ENCODE measurements at places on chromosomes 6 and 20.

GRCh38 chr20:59322585-59323454 is 22.4 kb downstream of the EDN3 start:
- H3K27me3 ChIP-seq: peaks cover 21% of the 10 kb centered on the region
- no peak overlapping the region for H3K4me3 ChIP-seq
- no peak for DNase-seq
- no peak overlapping the region for H3K27ac ChIP-seq
- H3K4me1 ChIP-seq: no peaks in the 10 kb centered on the region
- H3K36me3 ChIP-seq: no peaks in the 10 kb centered on the region

GRCh38 chr20:40294175-40294574 is 394.9 kb downstream of the MAFB start:
- H3K36me3 ChIP-seq: no peaks in the 10 kb centered on the region
- H3K4me1 ChIP-seq: no peaks in the 10 kb centered on the region
- H3K4me3 ChIP-seq: no peak overlapping the region
- H3K27me3 ChIP-seq: no peaks in the 10 kb centered on the region

DNA sequence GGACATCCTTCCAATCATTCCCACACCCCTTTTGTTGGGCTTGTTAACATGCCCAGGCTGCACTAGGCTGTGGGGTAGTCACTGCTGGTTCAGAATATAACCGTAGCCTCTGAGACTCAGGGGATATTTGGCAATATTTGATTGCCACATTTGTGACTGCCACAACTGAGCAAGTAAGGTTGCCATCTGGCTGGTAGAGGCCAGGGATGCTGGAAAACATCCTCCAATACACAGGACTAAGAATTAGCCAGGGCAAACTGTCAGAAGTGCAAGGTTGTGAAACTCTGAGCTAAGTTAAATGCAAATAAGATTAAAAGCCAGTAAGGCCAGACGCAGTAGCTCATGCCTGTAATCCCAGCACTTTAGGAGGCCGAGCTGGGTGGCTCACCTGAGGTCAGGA is 112.0 kb downstream of the ZMYND8 start:
- H3K4me1 ChIP-seq: no peaks in the 10 kb centered on the region
- no peak overlapping the region for H3K27ac ChIP-seq
- no peak overlapping the region for H3K4me3 ChIP-seq
- no peak for DNase-seq
- no peaks in the 10 kb centered on the region for H3K27me3 ChIP-seq

- no peaks in the 10 kb centered on the region for H3K36me3 ChIP-seq
- H3K27me3 ChIP-seq: peaks cover 2% of the 10 kb centered on the region
- H3K4me1 ChIP-seq: no peaks in the 10 kb centered on the region
Measured at GRCh38 chr20:45592574-45593189, 13.6 kb upstream of the WFDC8 start.

GRCh38 chr6:4516206-4516605 is 260.0 kb upstream of the CDYL start:
- H3K4me1 ChIP-seq: no peaks in the 10 kb centered on the region
- H3K27ac ChIP-seq: no peak overlapping the region
- H3K4me3 ChIP-seq: no peak overlapping the region
- no peaks in the 10 kb centered on the region for H3K36me3 ChIP-seq
- DNase-seq: no peak
